ENCODE measurements at places on chromosomes 7 and 10. TPM values are rescaled to one million over a fixed set of nuclear protein-coding genes. Genes with fewer than 3 reads are reported as not detected.

The OR2A12 gene
- not detected for total RNA-seq

The MSMB gene
- total RNA-seq, result not detected

DNA sequence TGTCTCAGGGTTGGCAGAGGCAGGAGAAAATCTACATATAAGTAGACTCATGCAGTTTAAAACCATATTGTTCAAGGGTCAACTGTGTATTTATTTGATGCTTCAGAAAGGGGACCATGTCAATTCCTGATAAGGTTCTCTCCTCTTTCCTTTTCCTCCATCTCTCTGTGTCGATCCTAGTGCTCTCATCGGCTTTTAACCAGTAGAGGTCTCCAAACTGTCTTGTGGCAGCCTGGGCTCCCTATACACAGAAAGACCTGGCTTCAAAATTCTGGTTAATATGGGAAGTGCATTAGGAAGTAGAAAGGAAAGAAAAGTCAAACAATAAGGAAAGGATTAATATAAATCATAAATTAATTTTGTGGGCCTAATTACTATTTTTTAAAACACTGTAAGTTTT, 304.4 kb upstream of the C7orf33 start:
- no peak for DNase-seq

- DNase-seq, result no peak
Observed at GRCh38 chr7:76220185-76221057, 18.7 kb downstream of the SRRM3 start.

DNA sequence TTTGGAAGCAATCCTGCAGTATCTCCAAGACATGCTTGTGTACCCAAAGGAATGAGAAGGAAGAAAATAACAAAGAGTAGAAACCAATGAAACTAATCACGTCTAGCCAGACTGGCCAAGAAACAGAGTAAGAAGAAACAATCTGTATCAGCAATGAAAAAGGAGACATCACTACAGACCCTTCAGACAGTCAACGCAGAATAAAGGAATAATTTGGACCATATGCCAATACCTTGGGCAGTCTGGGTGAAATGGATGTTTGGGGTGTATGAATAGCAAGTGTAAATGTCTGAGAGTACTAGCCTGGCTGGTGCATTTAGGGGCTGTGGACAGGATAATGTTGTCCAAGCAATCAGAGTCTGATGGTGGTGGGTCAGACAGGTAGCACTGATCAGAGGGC, 61.1 kb downstream of the SLC29A4 start:
- DNase-seq, result no peak

DNA sequence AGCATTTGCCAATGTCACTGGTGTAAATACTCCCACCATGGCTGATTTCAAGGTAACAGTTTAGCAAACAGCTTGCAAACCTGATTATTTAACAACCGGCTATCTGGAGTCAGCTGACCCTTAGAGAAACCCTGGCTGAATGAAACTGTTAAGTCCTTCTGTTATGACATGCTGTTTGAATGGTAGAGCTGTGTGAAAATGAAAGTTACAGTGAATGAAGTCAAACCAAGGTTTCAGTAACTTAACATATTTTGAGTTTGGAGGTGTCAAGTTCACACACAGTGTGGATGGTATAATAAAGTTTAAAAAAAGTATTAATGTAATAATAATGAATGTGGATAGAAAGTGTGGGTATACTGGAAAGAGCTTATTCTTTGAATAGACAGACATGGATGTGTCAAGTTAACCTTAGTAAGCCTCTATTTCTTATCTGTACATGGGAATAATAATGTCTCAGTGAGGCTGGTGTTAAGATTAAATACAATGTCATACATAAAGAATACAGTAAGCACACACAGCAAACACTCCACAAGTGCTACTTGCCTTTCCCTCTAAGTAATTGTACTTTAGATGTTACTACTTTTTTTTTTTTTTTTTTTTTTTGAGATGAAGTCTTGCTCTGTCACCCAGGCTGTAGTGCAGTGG, 150.4 kb downstream of the TAX1BP1 start:
- DNase-seq, result no peak

Measured in colonic mucosa (tissue), 4 donors.